ENCODE measurements at places on chromosomes 3 and 15.

DNA sequence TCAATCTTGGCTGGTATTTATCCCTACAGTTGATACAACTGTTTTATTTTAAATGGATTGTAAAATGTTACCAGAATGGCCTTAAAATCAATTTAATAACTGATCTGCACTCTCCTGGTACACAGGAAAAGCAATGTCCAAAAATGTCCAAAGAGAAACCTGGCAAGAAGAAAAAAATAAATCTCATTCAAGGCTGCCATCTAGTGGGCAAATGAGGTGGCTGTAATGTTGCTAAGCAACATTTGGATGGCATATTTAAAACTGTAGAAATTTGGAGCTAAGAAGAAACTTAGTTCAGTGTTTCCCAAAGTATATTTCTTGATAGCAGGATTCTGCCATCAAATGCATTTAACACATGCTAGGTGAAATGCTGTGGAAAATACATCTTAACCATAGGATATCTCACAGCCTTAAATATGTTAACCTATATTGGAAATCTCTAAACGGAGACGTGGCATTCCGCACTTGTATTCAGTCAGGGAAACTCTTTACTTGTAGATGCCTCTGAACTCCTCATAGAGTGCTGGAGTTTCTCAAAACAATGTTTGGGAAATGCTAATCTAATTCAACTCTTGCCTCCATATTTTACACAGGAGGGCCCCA, 216.8 kb downstream of the ERC2 start:
- peak; percentile 75 for DNase-seq

DNA sequence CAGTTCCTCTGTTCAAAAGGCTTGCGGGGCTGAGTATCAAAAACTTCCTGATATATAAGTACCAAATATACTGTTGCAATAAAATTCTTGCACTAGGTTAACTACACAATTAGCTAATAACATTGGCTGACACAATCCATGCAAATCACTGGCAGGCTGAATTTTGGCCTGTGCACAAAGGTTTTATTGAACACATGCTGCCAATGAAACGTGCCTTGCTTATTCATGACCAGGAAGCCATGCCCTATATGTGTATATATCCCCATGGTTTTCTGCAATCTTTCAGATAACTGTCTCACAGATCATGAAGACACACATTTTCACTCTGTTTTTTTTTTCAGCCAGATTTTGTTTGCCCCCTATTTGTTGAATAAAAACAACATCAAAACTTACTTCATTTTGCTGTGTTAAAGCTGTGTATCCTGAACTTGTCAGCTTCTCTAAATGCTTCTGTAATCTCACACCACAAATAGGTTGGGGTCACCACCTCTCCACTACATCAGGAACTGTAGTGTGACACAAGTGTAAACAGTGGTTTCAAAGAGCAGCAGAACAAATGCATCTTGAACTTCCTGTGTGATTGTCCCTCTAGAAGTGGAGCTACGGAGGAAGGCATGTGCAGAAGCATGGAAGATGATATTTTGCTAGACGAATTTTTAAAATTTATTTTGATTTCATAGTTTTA, 920.7 kb upstream of the NR2F2 start:
- DNase-seq: no peak

GRCh38 chr3:113006359-113007056, 15.7 kb downstream of the GTPBP8 start:
- DNase-seq: no peak

- DNase-seq: no peak
Observed at GRCh38 chr3:193559100-193559499, 4.4 kb upstream of the ATP13A4 start.

DNA sequence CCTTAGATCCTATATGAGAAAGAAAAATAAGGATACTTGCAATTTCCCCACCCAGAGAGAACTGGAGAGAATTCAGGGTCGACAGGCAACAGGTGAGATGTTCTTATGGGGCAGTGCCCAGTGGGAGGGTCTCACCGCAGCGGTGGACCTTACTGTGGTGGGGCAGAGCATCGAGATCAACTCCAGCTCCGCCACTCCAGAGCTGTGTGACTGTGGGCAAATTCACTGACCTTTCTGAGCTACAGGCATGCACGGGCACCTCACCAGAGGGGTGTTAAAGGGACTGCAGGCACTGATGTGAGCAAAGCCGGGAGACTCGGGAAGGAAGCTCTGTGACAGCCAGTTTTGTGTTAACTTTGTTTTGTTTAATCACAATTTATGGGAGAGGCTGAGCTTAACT, 30.9 kb downstream of the RGMA start:
- DNase-seq: no peak

- no peak for DNase-seq
Observed at GRCh38 chr3:197533396-197533795, 22.4 kb downstream of the BDH1 start.

GRCh38 chr3:160450846-160451245, 1.3 kb upstream of the TRIM59 start:
- no peak for DNase-seq

- DNase-seq: peak; percentile 93
Observed at GRCh38 chr3:194070634-194071409, 65.1 kb upstream of the HES1 start.

GRCh38 chr3:72814308-72814707, 33.9 kb downstream of the SHQ1 start:
- DNase-seq: no peak

GRCh38 chr15:89402518-89402805, 67.8 kb upstream of the POLG start:
- no peak for DNase-seq

DNA sequence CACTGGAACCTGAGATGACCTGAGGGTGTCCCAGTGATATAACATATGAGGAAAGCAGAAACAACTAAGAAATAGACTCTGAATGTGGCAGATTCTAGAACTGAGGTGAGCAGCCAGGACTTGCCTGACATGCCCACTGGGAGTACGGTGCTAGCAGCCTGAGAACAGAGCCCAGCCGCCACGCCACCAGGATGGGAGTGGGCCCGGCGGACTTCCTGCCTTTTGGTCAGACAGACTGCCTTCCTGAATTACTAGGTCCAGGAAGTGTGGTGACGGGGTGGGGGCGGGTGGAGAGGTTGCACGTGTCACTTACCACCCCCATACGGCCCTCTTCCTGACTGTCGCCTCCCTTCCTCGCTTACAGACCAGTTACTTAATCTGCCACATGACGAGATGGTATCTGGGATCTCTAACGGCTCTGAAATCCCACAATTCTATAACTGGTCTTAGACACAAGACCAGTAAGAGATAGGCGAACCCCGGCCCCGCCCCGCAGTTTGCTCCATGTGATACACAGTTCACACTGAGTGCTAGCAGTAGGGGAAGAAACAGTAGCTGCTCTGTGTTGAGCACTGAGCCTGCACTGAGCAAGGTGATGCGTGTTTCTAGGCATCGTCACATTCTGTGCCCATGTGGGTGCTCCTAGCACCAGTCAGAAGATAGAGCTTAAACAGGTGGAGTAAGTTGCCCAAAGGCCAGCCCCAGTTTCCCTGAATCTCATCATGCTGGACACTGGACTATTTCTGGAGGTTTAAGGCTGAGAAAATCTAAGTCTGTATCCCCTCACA, 95.7 kb downstream of the CPN2 start:
- DNase-seq: no peak

GRCh38 chr3:119831022-119831421, 49.1 kb downstream of the NR1I2 start:
- DNase-seq: no peak

DNA sequence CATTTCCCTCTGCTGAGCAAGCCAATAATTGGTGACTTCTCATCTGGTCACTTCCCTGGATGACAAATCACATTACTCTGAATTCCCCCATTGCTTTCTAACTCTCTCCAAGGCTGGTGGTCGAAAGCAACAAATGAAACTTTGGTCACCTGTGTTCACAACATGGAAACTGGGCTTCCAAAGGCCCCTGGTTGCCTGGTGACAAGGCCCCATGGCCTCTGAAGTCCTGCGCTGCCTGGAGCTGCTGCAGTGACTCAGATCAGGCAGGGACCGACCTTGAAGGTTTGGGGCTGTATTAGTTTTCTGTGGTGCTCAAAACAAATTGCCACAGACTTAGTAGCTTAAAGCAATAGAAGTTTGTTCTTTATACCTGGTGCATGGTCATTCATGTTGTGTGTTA, 345.3 kb downstream of the WDR72 start:
- DNase-seq: no peak

Measured in retina (tissue), 1 donor.